ENCODE measurements at places on chromosomes 12 and 14.

- peak; percentile 67 for DNase-seq
These were observed 364.1 kb upstream of the KITLG start for GRCh38 chr12:88944397-88944796.

GRCh38 chr12:65622056-65622455 is 202.2 kb upstream of the HMGA2 start:
- no peak for DNase-seq

DNA sequence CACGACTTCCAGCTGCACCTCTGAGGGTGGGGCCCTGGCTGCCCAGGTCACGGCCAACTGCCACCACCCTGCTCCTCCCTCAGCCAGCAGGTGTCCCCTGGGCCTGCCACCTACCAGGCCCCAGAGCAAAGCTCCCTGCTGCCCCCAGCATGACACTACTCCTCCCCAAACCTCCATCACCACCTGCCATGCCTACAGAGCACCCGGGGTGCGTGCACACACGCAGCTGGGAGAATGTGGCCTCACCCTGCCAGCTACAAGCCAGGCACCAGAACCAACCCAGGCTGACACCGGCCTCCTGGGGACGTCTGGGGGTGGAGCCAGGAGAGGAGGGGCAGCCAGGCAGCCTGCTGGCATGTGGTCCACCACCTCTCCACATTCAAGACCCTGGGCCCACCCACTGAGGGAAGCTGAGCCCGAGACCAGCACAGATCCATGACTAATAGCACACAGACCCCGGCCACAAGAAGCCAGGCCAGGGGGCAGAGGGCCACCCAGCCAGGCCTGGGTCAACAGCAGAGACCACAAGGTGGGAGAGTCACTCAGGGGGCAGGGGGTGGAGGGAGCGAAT is 3.4 kb downstream of the JAG2 start:
- DNase-seq: no peak

- DNase-seq: no peak
These were observed 184.7 kb downstream of the TMEM121 start for GRCh38 chr14:105711044-105711620.
